Bone marrow (tissue), 2 donors: ENCODE measurements at places on chromosomes 16 and 17.

DNA sequence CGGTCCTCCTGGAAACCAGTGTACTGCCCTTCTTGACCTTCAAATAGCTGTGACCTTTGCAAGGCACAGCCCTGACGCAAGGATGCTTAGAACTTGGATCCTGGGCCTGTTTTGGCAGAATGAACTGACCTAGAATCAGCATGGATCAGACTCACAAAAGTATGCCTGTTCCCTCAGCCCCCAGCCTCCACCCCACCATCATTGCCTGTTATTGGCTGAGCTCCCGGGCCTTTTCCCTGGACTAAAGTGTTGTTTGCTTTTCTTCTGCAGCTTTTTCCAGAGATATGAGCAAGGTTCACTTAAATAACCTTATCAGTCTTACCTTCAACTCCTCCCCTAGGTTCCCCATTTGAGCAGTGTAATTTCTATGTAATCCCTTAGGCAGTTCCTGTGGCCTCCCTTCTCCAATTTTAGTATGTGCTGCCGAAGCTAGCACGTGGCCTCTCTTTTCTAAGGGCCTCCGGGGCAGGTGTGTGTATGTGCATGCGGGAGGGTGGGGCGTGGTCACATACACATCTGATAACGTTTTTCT is 347.4 kb downstream of the MAF start:
- no peak for DNase-seq

DNA sequence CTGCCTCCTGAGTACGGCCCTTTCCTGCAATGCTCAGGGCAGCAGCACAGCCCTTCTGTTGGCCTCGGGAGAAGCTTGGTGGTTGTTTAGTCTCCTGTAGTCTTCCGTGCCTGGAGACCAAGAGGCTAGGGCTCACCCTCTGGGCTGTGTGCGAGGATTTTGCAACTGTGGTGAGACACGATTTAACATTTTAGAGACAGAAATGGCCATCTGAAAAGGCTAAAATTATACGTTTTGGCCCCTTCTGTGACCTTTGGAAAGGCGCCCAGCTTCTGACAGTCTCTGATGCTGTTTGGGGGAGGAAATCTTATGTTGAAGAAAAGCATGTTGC is 33.1 kb downstream of the FOXL1 start:
- DNase-seq: no peak

DNA sequence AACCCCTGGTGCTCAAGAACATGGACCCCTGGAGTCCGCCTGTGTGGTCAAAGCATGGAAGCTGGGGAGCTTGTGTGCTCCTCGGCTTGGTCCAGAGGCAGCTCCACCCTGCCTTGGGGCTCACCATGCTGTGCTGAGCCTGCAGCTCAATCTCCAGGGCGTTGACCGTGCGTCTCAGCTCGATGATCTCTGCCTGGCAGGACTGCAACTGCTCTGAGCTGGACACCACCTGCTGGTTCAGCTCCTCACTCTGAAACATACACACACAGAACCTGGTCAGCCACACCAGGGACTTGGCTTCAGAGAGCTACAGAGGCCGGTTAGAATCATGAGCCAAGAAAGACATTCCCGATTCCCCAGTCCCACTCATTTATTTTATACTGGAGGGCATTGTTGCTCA is 2.7 kb downstream of the KRT35 start:
- no peak for DNase-seq

- DNase-seq: no peak
These were observed 167.8 kb upstream of the CACNG5 start for GRCh38 chr17:66667090-66667489.
